Esophagus mucosa (tissue), 1 donor: ENCODE measurements at places on chromosomes 11 and 22. TPM values are rescaled to one million over a fixed set of nuclear protein-coding genes. Genes with fewer than 3 reads are reported as not detected.
A peak's percentile ranks its signal among the peaks of the same experiment; 100 is the strongest.

The PGA5 gene
- not detected for total RNA-seq

The LRRC56 gene
- total RNA-seq = 1.3 TPM

The NEFH gene
- total RNA-seq = not detected

The OSM gene
- 0.28 TPM for total RNA-seq

The HEPHL1 gene
- total RNA-seq = 13.0 TPM

The RTN4R gene
- total RNA-seq = 3.9 TPM

- no peak for ATAC-seq
Observed at GRCh38 chr11:20247591-20248007, 87.3 kb upstream of the DBX1 start.

DNA sequence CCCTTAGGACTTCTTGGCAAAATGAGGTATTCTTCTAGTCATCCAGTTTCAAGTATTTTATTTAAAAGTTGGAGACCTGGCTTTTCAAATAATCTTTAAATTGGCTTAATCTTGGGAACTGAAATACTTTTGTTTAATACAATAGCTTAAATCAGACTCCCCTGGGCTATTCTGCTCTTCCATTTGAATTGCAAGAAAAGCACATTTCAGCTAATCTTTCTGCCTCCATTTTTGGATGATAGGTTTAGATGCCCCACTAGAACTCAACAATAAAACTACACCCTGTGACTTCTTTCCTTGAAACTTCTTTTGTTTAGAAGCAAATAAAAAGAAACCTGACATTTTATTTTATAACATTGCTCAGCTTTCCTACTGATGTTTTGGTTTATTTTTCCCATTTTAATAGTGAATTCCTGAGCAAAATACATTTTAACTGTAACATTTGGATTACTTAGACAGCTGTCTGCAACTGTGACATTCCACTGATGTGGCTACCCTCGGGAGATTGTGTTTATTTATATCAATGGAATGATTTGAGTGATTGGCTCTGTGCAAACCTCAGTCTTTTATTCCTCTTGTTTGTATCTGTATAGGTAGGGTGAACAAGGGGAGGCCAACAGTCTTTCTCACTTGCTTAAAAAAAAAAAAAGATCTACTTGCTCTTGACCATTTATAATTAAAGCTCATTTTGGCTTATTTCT, 1045.8 kb upstream of the CNTN5 start:
- no peak for ATAC-seq

- ATAC-seq = no peak
Observed at GRCh38 chr11:33928564-33928963, 36.7 kb upstream of the LMO2 start.

DNA sequence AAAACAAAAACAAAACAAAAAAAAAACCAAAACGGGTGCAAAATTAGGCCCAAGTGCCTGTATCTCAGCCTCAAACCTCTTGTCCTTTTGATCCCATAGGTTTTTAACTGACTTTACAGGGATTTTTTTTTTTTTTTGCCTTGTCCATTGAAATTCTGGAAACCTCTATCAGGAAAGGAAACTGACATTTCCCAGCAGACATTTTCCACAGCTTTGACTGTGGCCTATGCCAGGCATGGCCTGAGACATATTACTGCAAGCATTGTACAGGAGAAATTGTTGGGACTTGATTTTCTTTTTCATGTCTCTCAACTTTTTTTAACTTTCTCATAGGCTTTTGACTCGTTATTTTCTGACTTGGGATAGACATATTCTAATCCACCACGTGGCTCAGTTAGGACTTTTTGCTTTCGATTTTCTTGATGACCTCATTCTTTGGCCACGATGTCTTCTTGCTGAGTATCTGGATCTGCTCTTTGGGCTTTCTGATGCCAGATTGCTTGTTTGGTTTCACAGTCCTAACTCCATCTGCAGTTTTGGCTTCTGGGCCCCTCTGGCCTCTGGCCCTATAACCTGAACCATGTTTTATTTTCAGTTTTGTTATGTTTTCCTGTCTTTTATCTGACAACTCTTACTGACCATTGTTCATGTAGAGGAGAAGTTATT, 336.1 kb upstream of the C11orf87 start:
- ATAC-seq = no peak

- ATAC-seq = peak; percentile 44
Observed at GRCh38 chr11:68812526-68812925, 29.2 kb downstream of the CPT1A start.

GRCh38 chr11:76744186-76745043, 38.7 kb upstream of the TSKU start:
- ATAC-seq = peak; percentile 11

GRCh38 chr11:43377389-43377788, 18.7 kb downstream of the TTC17 start:
- ATAC-seq = no peak

GRCh38 chr22:22893891-22894739, 6.5 kb downstream of the IGLL5 start:
- no peak for ATAC-seq

DNA sequence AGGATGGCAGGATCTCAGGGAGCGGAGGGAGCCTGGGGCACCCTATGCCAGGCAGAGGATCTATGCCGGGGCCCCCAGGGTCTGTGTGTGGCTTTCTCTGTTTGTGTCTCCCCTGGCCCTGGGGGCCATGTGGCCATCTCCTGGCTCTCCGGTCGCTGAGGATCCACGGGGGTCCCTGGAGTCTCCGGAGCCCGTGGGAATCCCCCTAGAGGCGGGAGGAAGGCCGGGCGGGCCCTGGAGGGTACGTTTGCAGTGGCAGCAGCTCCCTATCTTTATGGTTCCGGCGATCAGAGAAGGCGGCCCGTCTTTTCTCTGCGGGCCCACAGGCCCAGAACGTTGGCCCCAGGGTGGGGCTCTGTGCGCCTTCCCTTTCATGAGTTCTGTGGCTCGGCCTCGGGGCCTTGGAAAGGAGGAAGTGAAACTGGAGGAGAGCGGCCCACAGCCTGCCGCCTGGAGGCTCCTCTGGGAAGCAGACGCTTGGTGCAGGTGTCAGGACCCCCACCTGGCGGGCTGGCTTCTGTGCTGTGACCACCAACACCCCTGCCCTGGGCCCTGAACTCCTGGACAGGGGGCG, 82.1 kb downstream of the KCNQ1 start:
- peak; percentile 20 for ATAC-seq

DNA sequence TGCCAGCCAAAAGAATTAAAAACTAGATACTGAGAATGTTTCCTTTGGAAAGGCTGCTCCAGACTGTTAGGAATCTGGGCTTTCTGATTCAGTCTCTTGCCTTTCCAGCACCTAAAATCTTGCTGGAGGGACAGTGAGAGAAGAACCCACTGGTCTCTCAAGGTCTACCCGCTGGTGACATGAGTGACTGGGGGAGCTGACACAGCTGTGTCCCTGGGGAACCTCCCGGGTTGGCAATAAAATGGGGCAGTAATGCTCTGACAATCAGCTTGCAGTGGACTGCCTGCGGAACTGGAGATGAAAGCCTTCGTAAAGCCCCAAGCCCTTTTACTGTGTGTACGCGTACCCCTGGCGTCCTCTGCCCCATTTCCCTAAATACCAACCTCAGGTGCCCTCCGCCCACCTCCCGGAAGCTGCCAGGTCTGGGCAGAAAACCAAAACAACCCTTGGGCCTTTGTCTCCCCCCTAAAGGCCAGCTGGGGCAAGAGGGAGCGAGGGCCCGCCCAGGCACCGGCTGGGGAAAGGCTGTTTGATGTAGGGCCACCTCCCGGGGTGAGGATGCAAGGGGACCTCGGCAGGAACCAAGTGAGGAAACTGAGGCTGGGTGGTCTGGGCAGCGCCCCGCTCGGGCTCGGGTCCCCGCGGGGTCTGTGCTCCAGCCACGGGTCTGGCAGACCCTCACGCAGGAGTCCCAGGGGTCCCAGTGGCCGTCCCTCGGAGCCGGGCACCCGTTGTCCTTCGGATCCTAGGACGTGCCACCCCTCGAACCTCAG, 741 bp downstream of the CARS1 start:
- ATAC-seq = peak; percentile 16

DNA sequence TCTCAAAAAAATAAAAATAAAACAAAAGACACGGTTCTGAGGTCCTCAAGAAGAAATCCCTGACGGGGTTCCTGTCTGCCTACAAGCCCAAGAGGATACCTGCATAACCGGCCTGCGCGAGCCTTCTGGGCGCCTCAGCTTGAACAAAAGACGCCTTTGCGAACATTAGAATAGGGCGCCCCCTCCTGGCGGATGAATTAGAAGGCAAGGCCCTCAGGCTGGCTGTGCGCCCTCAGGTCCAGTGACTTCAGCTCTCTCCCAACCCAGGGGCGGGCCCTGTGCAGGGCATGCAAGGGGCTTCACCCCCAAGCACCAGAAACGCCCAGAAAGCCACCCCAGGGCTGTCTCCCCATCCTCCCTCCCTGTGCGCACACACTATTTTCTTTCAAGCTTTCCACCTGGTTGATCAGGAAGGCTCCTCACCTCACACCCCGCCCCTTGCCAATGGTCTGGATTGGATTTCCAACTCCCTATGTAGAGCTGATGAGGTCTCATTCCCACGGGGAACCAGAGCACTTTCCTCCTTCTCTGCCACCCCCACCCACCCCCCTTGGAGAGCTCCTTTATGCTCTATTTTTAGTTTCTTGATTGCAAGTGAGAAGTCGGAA, 273.3 kb downstream of the BUD13 start:
- ATAC-seq = peak; percentile 71

GRCh38 chr11:126186025-126186698, 25.3 kb downstream of the RPUSD4 start:
- ATAC-seq = no peak

DNA sequence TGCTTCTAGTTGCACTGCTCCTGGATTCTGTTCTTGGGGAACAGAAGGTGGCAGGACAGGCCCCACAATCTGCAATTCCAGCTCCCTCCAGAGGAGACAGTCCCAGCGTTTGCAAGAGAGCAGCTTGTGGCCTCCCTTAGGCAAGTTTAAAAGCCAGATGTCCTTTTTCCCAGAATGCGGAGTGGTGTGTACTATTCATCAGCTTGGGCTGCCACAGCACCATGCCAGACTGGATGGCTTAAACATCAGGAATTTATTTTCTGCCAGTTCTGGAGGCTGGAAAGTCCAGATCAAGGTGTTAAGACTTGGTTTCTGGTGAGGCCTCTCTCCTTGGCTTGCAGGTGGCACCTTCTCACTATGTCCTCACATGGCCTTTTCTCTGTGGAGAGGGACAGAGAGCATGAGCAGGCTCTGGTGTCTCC, 11.7 kb downstream of the MIAT start:
- ATAC-seq = no peak

DNA sequence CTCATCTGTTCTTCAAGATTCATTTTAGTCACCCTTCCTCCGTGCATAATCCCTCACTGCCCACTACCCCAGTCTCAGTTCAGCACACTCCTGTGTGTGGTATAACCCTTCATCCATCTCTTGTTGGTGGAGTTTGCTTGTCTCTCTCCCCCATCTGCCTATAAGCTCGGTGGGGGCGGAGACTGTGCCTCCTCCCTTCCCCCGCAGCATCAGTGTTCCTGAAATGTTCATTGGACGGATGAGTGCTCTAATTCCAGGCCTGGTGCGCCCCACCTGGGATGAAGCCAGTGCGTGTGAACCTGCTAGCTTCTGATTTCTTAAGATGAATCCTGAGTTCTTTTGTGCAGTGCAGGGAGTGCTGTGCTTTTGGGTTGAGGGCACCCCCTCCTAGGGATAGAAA, 100.0 kb downstream of the GRIK4 start:
- no peak for ATAC-seq

DNA sequence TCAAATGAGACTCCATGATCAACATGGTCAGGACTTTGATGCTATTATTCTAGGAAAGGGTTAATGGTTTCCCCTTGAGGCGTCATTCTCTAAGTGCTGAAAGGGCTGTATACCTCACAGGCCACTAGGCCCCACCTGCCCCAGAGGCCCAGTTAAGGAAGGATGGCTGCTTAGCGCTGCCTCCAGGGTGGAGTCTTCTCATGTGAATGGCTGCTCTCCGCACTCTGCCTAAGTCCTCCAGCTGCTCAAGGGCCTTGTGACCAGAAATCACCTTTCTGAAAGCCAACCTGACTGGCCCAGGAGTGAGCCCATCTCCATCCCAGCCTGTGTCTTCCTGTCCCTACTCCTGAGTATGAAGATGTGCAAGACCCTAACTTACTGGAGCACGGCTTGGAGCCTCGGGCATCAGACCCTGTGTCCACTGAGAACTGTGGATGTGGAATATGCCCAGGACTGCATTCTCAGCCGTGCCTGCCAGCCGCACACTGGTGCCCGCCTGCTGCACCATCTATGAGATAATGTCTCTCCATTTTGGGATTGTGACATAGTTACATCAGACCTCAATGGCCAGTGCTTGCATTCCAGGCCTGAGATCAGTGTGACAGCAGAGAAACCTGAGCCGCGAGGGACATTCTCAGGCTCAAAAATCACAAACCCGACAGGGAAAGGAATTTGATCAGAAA, 51.0 kb downstream of the SNX19 start:
- ATAC-seq = no peak
